ENCODE measurements at places on chromosomes 7 and 10. TPM values are rescaled to one million over a fixed set of nuclear protein-coding genes. Genes with fewer than 3 reads are reported as not detected.

Gene PRPF18
- 28.2 TPM for polyA plus RNA-seq

GRCh38 chr7:155167706-155168365, 97.7 kb downstream of the HTR5A start:
- DNase-seq: no peak

Gene GNGT1
- not detected for polyA plus RNA-seq

Gene TAF6
- 31.0 TPM for polyA plus RNA-seq

Gene C10orf105
- polyA plus RNA-seq: not detected

DNA sequence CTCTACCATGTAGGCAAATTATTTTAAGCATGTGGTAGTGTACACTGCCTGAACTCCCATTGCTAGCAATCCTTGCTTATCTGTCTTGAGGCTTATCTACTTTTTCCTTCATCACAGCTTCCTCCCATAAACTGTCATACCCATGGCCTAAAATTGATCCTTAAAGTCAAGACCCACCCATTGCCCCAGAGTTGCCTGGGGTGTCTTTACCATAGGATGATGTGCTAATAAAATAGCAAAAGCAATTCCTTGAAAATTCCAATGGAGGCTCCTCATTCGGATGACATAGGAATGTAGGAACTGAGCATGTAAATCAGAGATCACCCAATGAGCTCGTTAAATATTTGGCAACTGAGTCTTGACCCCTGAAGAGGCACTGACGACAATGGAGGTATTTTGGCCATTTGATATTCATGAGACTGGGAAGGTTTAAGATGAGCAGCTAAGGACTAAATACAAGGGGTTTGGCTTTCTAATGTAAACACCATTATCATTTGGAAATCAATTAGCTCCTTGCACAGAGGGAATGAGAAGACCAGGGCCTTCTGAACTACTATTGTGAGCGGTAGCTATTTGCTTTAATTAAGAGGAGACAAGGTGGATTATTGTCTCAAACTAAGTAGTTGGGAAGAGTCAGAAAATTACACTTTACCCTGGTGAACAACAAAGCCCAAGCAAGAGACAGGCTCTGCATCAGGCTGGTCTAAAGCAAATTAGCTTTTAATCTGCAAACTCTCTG, 234.9 kb downstream of the GATA3 start:
- no peak for DNase-seq

Gene CALML3
- 0.22 TPM for polyA plus RNA-seq

GRCh38 chr10:46225597-46225996, 61.2 kb upstream of the ANTXRL start:
- no peak for DNase-seq

Gene MMD2
- polyA plus RNA-seq: not detected

- no peak for DNase-seq
Measured at GRCh38 chr10:113020838-113021237, 70.8 kb downstream of the TCF7L2 start.

Gene STAG3
- not detected for polyA plus RNA-seq

Gene TRIM73
- polyA plus RNA-seq: 4.6 TPM

DNA sequence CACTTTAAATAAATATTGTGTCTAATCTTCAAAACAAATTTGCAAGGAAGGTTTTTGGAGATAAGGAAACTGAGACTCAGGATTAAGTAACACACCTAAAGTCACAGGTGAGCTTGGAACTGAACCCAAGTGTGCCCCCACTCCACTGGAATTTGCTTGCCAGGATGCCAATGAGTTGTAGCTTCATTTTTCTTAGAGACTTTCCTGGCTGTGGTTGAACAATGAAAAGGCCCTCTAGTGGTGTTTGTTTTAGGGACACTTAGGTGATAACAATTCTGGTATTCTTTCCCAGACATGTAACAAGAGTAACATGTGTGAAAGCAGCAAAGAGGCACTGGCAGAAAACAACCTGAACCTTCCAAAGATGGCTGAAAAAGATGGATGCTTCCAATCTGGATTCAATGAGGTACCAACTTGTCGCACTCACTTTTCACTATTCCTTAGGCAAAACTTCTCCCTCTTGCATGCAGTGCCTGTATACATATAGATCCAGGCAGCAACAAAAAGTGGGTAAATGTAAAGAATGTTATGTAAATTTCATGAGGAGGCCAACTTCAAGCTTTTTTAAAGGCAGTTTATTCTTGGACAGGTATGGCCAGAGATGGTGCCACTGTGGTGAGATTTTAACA, 1.5 kb downstream of the IL6 start:
- DNase-seq: no peak

Gene UPK3BL2
- 5.8 TPM for polyA plus RNA-seq

DNA sequence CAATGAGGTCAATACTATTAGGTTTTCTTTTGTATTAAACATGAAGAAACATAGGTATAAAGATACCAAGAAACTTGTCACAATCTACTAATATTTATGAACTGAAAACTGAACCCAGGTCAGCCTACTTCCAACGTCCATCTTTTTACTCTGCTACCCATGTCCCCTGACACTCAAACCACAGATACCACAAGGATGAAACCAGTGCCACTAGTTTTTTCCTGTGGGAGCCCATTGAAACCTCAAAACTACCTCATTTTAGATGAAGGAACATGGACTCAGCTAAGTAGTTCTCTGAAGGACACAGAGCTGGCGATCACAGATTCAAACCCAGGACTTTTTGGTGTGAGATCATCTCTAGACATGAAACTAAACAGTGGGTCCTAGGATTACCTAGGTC, 6.8 kb downstream of the TET1 start:
- no peak for DNase-seq

Gene CNPY1
- not detected for polyA plus RNA-seq

DNA sequence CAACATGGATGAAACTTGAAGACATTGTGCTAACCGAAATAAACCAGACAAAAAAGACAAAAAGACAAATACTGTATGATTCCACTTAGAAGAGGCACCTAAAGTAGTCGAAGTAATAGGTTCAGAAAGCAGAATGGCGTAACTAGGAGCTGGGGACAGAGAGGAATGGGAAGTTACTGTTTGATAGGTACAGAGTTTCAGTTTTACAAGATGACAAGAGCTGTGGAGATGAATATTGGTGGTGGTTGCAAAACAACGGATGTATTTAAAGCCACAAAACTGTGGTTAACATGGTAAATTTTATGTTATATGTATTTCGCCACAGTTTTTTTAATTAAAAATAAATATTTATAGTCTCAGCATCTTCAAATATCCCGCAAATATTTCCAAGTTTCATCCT, 64.1 kb upstream of the DIP2C start:
- DNase-seq: no peak

- no peak for DNase-seq
Measured at GRCh38 chr7:2445898-2446555, 30.2 kb downstream of the GRIFIN start.

Gene FAM241B
- 6.7 TPM for polyA plus RNA-seq

DNA sequence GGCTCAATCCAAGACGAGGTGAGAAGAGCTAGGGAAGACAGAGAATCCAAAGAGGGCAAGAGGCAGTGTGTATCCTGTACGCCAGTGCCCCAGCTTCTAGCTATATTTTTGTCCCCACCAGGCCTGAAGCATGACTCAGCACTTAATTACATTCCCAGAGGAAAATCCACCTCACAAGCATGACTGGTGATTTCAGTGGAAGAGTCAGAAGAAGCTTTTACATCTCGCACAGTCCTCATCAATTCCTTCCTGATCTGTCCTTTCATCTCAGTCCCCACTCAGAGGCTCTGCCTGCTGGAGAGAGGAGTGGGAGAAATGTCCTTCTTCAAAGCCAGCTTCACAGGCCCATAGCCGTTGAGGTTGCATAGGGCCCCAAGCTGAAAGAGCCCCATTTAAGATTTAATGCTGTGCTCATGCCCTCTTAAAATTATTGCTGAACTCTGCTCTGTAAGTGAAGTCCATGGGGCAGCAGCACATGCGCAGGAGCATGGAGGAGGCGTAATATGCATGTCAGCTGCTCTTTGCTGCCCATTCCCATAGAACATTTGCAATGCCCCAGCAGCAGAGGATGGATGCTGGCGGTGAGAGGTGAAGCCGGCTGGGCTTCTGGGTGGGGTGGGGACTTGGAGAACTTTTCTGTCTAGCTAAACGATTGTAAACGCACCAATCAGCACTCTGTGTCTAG, 39.0 kb upstream of the AOAH start:
- no peak for DNase-seq

Gene TAS2R4
- polyA plus RNA-seq: 2.3 TPM

Gene NUTM2D
- 2.0 TPM for polyA plus RNA-seq

DNA sequence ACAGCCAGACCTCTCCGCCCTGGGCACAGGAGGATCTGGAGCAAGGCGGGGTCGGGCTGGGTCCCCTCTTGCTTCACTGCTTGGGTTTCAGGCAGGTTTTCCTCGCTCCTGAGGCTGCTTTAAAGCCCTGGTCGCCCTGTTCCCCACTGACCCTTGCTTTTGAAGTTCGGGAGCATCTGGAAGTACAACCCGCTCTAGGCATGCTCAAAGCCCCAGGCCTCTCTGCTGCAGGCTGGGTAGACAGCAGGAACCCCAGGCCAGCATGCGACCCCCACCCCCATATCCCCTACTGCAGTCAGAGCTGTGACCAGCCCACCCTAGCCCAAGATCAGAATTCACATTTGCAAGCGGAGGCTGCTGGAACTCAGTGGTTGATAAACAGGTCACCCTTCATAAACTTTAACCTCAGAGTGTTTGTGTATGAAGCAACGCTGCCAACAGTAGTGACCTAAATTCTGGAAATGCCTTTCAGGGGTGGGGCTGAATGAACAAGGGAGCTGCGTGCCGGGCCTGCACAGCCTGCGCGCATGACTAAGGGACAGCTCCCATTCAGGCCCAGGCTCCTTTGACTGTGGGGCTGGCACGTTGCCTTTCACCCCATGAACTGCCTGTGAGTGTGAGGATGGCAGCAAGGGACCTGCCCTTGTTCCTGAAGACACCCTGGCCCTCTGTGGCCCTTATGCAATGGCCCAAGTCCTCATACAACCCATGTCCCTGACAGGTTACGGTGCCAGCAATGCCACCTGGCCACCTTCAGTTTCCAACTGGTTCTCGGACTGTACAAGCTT, 52.5 kb downstream of the PROSER2 start:
- DNase-seq: peak; percentile 90

- no peak for DNase-seq
Measured at GRCh38 chr7:93146472-93147141, 1.6 kb downstream of the SAMD9L start.

Gene CALHM1
- 0.03 TPM for polyA plus RNA-seq

Gene MRLN
- not detected for polyA plus RNA-seq
